NCI-H187 (cell line): ENCODE measurements at places on chromosomes 4 and X.

GRCh38 chr4:76600447-76600846 lies 165.4 kb downstream of the SHROOM3 start:
- no peak for DNase-seq

- DNase-seq = no peak
Observed at GRCh38 chr4:181823183-181823582, 420.0 kb upstream of the TENM3 start.

- no peak for DNase-seq
Observed at GRCh38 chr4:169222761-169223160, 48.0 kb downstream of the SH3RF1 start.

GRCh38 chr4:7434766-7435150 lies at the start of gene PSAPL1:
Gene PSAPL1, minus strand, starts transcription at chr4:7434930. Its CDS starts 51 bp downstream, at chr4:7434879.
- peak; percentile 56 for DNase-seq

DNA sequence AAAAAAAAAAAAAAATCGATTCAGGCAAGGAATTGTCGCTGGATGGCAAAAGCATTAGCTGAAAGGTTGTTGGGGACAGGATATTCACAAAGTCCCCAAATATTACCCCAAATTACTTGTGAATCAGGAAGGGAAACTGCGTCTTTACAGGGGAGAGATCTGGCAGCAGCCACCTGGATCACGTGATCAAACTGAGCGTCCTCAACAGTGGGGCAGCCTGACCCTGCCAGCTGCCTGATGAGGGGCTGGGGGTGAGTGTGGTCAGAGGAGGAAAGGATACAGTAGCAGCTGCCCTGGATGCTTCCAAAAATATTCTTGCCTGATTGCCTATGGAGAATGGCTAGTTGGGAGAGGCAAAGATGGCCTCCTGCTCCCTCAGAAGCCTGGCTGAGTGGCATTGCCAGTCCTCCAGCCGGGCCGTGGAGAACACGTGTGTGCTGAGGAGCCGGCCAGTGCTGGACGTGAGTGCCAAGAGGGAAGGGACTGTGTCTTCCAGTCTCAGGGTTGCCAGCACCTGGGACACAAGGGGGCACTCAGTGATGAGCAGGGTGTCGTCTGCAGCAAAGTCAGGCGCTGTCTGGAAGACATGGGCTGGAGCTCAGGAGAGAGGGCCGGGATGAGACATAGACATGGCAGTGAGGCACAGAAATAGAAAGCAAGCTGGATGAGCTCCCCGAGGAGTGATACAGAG lies 3.0 kb upstream of the LAGE3 start:
- DNase-seq = peak; percentile 22

GRCh38 chr4:118281611-118282442 lies 71.0 kb downstream of the PRSS12 start:
- DNase-seq = no peak

- DNase-seq = no peak
Observed at GRCh38 chr4:144582975-144583374, 63.0 kb upstream of the HHIP start.

- DNase-seq = no peak
Observed at GRCh38 chr4:866761-867390, 40.9 kb upstream of the CPLX1 start.

- DNase-seq = no peak
Observed at GRCh38 chr4:87805971-87806370, 6.6 kb downstream of the IBSP start.

DNA sequence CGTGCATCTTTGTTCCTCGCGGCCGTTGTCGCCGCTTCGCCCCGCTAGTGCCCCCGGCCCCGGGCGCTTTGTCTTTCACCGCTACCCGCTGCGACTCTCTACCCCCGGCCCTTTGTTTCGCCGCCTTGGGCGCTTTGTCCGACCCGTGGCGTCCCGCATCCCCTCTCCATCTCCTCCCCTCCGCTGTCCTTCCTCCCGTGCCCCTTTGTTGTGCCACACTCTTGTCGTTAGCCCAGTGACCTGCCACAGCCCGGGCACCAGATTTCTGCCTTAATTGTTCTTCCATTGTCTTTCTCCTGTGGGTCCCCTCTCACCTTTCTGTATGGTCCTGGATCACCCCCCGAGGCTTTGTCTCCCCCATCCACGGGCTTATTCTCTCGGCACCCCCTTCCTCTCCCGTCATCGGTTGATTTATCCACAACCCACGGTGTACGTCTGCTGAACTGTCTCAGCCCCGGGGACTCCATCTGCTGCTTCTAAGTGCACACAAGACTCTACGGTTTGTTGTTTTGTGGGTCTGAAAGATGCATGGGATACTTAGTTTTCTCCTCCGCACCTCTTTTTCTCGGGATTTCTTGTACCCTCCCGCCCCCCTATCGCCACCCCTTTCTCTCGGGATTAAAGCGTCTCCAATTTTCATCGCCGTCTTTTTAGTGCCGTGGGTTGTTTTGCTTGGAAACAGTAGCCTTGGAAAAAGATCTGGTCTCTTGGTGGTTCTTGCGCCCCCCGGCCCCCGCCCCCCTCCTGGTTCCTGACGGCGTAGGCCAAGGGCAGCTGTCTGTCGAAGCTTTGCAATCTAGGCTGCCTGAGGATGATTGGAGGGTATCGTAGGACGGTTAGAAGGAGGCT lies 783 bp downstream of the RBPJ start:
- DNase-seq = no peak
